CD4-positive, alpha-beta T cell treated with Interleukin-10 for 1 hour (primary cell): ENCODE measurements at places on chromosomes 7 and 10.

DNA sequence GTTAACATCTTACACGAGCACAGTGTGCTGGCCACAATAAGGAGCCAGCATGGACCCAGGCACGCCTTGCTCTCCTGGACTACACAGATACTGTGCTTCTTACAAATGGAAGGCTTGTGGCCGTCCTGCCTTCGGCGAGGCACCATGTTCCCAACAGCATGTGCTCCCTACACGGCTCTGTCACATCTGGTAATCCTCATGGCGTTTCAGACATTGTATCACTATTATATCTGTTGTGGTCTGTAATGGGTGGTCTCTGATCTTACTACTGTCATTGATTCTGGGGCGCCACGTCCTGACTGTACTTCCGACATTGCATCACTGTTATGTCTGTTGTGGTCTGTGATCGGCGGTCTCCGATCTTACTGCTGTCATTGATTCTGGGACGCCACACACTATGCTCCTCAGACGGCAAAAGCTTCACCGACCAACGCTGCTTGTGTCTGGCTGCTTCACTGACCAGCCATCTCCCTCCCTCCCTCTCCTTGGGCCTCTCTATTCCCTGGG is 195.4 kb downstream of the MAD1L1 start:
- peak; percentile 50 for DNase-seq

DNA sequence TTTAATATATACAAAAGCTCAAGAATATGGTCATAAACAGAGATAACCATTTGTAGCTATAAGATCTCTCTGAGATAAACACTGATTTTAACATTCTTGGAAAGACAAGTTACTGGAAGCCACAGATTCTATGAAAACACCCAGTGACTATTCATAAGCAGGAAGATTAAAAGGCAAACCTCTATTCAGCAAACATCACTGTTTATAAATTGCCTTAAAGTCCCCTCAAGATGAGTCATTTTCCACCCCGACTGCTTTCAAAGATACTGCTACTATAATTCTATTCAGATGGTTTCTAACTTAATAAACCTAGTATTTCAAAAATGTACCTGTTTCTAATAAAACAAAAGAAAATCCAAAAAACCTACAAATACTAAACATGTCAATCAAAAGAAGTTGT is 21.0 kb downstream of the TM9SF3 start:
- DNase-seq = no peak

- no peak for DNase-seq
These were observed 695.4 kb downstream of the LRMDA start for GRCh38 chr10:76126607-76127527.

DNA sequence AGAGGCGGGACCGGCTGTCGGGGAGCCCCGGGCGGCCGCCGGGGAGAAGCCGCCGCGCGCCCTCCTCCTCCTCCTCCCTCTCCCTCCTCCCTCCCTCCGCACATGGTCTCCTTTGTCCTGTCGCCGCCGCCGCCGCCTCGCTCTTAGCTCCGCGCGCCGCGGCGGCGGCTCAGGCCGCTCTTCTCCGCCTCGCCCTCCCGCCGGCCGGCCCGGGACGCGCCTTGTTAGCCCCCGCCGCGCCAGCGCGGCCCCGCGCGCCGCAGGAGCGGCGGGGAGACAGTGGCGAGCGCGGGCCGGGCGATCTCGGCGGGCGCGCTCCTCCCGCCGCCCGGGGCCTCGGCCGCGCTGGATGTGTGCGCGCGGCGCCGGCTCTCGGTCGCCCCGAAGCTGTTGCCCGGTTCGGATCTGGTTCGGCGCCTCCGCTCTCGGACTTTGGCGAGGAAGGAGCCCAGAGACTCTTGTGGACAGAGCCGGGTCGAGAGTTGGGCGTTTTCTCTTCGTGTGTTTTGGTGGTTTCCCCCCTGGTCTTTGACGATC is 437.4 kb upstream of the GALNT17 start:
- peak; percentile 29 for DNase-seq

DNA sequence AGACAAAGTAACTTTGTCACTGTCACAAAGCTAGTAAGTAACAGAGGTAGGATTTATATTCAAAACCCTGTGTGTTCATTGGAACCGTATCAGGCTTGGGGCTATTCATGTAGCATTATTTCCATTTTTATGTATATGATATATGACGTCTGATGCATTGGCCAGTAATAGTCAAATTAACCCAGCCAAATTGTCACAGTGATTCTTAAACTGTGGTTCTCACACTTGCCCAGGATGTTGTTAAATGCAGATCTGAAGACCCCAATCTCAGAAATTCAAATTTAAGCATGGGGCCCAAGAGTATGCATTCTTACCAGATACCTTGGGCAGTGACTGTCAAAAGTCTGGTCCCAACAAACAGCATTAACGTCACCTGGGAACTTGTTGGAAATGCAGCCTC is 63.9 kb downstream of the C1GALT1 start:
- DNase-seq = no peak

DNA sequence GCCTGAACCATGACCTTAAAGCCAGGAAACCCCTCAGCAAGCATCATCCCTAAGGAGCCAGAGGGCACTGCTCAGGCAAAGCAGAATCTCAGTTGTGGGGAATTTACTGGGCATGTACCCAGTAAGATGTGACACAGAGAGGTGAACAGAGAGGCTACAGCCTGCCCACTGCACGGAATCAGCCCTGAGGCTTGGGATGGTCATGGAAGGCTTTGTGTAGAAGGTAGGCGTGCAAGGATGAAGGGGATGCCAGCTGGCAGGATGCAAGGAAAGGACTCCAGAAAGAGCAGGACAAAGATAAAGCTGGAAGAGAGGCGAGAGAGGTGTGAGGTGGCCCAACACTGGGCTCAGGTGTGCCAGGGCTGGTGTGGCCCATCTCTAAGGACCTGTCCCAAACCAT is 2.4 kb upstream of the AIFM2 start:
- DNase-seq = no peak
